Central memory CD4-positive, alpha-beta T cell (primary cell): ENCODE measurements at places on chromosomes 2 and 18.

DNA sequence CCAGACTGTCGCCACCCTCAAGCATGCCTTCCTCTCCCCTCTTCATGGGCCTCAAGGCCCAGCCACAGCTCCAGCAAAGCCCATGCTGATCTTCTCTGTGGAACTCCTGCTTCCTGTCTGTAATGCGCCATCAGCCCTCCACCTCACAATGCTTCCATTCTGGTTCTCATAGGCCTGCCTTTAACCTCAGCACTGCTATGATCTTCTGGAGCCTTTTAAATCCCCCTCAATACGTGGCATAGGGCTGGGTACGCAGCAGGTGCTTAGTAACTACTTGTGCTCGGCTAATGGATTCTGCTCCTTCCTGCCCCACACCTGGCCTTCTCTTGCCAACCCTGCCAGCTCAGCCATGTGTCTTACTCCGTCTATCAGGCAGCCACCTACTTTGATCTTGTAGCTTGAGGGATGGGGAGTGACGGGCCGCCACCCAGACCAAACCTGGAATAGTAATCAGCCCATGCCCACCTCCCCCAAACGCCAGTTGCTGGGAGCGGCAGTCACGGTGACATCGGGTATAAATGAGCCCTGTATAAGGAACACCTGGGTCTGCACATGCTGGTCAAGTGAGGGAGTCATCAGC is 106.7 kb upstream of the MCFD2 start:
- no peak for DNase-seq

DNA sequence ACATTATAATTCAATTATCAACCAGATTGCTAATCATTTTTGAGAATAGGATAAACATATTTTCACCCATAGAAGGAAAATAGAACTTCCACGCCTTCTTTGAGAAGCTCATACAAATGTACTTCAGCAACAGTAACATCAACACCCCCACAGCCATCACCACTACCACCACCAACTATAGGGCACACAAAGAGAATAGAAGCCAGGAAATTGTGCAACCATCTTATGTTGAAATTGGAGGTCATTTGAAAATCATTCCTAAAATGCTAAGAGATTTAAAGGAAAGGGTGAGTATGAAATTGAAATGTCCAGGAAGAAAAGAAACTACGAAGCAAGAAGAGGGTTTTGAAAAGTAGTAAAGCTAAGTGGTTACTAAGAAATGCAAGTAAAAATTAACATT is 563.4 kb downstream of the ZNF804A start:
- no peak for DNase-seq

- DNase-seq, result no peak
These were observed 405.4 kb downstream of the CDH2 start for GRCh38 chr18:27771571-27771970.

- DNase-seq, result no peak
These were observed 269.3 kb downstream of the TNS1 start for GRCh38 chr2:217733461-217733860.

DNA sequence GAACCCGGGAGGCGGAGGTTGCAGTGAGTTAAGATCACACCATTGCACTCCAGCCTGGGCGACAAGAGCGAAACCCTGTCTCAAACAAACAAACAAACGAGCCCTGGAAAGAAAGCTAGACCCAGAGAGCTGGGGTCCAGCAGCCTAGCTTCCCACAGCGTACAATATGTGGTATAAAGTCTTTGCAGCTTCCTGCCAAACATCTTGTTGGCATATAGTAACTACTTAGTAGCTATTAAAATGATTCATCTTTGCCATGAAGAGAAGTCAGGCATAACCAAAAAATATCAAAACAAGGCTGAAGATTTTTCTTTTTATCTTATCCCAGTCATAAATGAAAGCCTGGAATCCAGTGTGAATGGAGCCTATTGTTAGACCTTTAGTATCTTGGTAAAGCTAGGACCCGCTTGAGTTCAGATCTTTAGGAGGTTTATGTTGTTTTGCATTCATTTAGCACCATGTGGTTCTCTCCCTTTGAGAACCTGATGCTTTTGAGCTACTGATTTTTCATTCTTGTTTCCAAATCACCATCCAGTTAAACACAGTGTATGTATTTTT is 139.7 kb upstream of the NOSTRIN start:
- DNase-seq, result no peak

DNA sequence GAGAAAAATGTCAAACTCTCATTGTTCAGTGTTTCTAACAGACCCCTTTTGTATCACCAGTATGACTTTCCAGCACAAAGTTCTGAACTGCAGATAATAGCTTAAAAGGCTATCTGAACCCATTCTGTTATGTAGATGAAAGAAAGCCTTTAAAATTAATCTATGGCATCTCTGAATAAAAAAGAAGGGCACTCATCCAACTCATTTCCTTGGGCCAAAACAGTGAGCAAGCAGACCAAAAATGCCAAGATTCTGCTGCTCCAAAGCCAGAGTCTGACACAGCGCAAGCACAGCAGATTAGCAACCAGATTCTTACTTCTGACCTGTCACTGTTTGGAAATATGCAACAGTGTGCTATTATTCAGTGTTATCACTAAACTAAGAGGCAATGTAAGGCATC is 22.6 kb upstream of the ITGA6 start:
- DNase-seq, result no peak
